Pancreas (tissue), 10 donors: ENCODE measurements at places on chromosomes 3 and 15. TPM values are rescaled to one million over a fixed set of nuclear protein-coding genes. Genes with fewer than 3 reads are reported as not detected.

The ERC2 gene
- 2.1 TPM for total RNA-seq

The C3orf38 gene
- 11.6 TPM for total RNA-seq

The SRP14 gene
- 43.2 TPM for total RNA-seq

- no peaks in the 10 kb centered on the region for H3K36me3 ChIP-seq
- peak overlapping the region; percentile 83 for H3K27ac ChIP-seq
- H3K4me3 ChIP-seq: peak overlapping the region; percentile 98
- peaks cover 27% of the 10 kb centered on the region for H3K4me1 ChIP-seq
- no peak for DNase-seq
Measured at GRCh38 chr15:29270169-29270955, 740 bp upstream of the NSMCE3 start.

DNA sequence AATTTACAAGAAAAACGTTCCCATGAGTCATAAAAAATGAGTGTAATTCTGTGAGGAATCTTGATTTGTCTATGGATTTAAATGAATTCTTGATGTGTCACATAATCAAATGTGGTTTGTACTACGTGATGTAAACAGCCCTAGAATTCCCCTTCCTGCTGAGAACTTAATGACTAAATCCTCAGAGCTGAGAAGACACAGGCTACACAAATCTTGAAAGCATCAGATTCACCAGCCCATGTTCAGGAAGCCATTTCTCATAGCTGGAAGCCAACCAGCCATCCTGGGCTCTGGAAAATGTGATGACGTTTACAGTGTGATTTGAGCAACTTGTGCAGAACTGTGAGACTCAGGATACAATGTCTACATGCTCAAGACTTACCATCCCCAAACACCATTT, 193.7 kb upstream of the MME start:
- no peaks in the 10 kb centered on the region for H3K36me3 ChIP-seq
- DNase-seq: no peak
- H3K27me3 ChIP-seq: no peaks in the 10 kb centered on the region
- H3K27ac ChIP-seq: no peak overlapping the region
- H3K4me1 ChIP-seq: no peaks in the 10 kb centered on the region
- no peak overlapping the region for H3K4me3 ChIP-seq

- H3K4me3 ChIP-seq: no peak overlapping the region
- no peak overlapping the region for H3K27ac ChIP-seq
- no peaks in the 10 kb centered on the region for H3K36me3 ChIP-seq
- no peak for DNase-seq
Measured at GRCh38 chr15:81174125-81174791, 22.4 kb upstream of the IL16 start.

DNA sequence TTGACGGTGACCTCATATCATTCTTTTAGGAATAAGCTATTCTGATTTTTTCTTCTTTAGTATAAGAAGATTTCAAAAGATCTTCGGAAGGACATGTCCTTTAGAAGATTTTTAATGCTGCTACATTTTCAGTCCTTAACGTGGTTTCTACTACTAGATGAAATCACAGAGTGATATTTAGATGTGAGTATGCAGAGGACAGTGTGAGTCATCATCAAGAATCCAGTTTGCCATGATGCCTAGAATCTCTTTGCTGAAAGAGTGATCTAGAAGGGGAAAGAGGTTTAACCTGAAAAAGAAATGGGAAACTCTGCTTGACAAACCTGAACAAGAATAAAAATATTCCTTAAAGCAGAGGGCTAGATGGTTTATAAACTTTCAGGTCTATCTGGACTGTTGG, 43.2 kb downstream of the SLC7A14 start:
- no peak overlapping the region for H3K27ac ChIP-seq
- DNase-seq: no peak

DNA sequence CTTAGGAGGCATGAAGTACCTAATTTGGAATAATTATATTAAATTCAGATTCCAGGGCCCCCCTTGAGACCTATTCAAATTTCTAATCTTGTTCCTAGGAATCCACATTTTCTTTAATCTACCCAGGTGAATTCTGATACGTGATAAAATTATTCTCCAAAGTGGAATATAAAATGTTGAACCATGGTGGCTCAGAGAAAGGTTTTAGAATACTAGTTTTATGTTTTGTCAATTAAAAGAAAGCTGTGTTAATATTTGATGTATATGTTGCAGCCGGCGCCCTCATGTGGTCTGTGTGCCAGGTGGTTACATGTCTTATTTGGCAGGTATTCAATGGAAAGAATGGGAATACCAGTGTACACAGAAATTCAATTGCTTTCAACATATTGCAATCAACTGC, 321.8 kb downstream of the FEZF2 start:
- no peak overlapping the region for H3K4me3 ChIP-seq
- no peaks in the 10 kb centered on the region for H3K36me3 ChIP-seq
- H3K4me1 ChIP-seq: no peaks in the 10 kb centered on the region
- H3K27me3 ChIP-seq: no peaks in the 10 kb centered on the region
- peak; percentile 15 for DNase-seq
